ENCODE measurements at places on chromosomes 11 and 22.
A peak's percentile ranks its signal among the peaks of the same experiment; 100 is the strongest.

DNA sequence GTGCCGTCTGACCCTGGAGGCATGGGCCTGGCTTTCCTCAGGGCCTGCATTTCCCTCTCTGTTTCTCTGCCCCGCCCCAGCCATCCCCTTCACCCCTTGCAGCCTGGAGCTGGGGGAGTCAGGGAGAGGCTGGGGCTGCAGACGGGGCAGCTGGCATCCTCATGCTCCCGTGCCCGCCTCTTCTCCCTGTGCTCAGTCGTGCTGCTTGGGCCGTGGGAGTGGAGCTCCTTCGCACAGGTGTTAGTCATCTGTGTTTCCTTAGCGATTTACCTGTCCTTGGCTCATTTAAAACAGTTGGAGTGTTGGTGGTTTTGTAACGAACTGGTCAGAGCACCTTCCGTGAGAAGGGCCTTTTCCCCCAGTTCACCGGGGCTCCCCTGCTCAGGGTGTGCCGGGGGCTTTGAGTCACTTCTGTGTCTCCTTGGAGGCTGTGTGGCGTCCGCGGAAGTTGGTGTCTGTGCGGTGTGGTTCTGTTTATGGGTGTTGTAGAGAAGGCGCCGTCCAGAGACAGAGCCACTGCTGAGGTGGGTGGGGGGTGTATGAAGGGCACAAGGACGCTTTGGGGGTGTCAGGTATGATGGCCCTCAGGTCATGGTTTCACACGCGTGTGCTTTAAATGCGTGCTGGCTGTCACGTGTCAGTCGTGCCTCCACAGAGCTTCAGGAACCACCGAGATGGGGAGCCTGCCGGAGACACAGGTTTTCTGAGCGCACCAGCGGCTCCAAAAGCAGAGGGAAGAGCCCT is 19.5 kb downstream of the BRSK2 start:
- DNase-seq: no peak

DNA sequence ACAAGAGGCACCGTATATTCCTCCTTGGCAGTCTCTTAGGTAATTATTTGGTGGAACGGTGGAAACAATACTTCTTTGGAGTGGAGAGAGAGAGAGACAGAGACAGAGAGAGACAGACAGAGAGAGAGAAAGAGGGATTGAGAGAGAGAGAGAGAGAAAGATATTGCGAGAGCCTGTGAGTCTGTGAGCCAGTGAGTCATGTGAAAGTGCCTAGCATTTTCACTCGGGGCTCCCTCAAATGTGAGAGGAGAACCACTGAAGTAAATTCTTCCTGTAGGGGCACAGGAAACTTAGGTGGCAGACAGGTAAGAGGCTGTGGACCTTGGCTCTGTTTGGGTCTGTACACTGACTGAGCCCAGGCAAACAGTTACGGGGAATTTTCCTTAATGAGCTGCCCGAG is 31.6 kb upstream of the SNX19 start:
- DNase-seq: no peak

DNA sequence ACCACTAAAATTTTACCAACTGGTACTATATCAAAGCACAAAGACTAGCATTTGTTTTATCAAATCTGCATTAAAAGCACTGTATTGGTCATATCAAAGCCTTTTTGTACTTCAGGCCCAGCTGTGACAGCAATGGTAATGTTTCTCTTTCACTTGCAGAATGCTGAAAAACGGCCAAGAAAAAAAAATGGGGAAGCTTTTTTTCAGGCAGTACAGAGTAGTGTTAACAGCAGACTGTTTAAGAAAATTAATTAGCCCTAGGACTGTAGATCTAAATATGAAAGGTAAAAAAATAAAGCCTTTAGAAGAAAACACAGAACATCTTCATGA is 33.3 kb downstream of the DENND5A start:
- DNase-seq: peak; percentile 64

DNA sequence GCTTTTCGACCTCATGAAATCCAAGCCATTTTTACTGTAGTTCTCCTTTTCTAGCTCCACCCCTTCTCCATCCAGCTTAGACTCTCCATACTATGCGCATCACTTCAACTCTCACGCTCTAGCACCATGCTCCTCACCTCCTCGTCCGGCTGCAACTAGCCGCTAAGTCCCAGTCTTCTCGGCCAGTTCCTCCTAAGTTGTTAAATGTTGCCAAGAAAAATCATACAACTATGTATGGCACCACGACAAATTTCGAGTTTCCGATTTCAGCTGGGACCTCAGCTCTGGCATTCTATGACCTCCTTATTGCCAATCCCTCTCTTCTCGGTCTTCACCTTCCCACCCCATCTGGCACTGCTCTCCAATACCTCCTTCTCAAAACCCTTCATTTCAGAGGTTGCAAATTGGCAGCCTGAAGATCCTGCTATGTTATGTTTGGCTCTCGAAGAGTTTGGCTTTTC is 1.0 kb downstream of the ZNF70 start:
- no peak for DNase-seq

GRCh38 chr11:26065944-26066343 is 266.0 kb upstream of the ANO3 start:
- no peak for DNase-seq
